ENCODE measurements at places on chromosomes 13 and 19.

- DNase-seq, result peak; percentile 74
Observed at GRCh38 chr19:38736036-38736412, 8.2 kb downstream of the CAPN12 start.

DNA sequence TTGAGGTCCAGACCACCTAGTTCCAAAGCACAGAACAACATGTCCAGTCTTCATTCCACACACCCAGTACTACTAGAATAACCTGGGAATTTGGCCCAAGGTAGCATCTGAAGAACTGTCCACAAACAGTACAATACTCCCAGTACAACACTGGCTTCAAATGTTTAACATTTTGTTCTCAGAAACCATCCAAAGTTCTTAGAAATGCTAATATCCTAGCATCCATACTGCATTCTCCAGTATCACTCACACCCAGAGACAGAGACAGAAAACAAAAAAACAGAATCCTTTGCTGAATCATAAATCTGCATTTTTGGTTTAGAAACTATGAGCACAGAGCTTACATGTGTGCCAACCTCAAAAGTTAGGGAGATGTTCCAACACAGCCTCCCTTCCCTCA, 490.8 kb downstream of the FOXO1 start:
- no peak for DNase-seq

DNA sequence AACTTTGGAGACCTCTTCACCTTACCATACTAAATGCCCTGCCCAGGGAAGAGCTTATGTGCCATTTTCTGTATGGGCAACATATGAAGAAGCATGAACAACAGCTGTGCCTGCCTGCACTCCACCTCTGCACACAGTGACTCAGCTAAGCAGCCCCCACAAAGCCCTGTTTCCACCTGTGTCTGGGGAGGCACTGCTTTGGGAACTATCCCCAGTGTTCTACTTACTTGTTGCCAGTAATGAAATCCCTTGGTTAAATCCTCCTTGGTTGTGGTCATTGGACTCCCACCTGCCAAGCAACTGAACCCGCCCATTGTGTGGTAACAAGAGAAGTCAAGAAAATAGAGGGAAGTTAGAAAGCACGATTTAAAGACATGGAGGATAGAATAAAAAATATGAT, 84.6 kb downstream of the NALCN start:
- no peak for DNase-seq

DNA sequence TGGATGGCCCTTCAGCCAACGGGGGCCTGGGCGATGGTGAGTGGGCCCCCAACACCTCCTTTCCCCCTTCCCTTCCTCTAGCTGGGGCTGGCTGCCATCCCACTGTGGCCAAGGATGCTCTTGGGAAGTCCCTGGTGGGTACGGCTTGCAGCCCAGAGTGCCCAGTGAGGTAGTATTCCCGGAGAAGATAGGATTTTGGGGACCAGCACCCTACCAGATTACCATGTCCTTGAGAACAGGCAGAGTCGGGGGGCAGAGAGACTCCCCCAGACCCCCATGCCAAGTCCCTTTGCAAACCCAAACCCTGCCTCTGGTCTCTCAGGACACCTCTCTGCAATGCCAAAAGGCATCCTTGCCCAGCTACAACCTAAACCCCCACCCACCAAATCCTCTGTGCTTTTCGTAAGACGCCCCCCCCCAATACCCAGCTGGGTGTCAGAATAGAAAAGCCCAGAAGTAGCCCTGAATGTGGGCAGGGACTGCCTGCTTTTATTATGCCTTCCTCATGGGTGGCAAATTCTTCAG, 1.7 kb downstream of the HIF3A start:
- no peak for DNase-seq

DNA sequence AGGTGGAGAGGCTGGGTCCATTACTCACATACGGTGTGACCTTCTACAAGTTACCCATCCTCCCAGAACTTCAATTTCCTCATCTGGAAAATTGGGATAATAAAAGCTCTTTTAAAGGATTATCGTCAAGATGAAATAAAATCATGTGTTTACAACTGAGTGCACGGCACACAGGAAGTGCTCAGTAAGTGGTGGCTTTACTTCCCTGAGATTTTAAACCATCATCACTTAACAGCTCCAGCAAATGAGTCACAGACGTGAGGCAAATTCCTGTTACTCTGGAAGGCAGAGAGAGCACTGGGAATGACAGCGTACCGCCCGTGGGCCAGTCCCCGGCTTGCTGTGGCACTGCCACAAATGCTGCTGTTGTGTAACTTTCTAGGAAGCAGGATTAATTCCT, 64.1 kb downstream of the MRPL57 start:
- no peak for DNase-seq

Measured in GM19239 (cell line).